ENCODE measurements at places on chromosomes 16 and 17. TPM values are rescaled to one million over a fixed set of nuclear protein-coding genes. Genes with fewer than 3 reads are reported as not detected.

Gene STXBP4
- 5.5 TPM for total RNA-seq

Gene MT1E
- 0.69 TPM for total RNA-seq

Gene CSH2
- not detected for total RNA-seq

Gene DNASE1L2
- total RNA-seq: 0.80 TPM

Gene PTX4
- total RNA-seq: not detected

Gene TMEM114
- not detected for total RNA-seq

Gene PLEKHM1
- total RNA-seq: 25.4 TPM

Gene KRT16
- total RNA-seq: 1.3 TPM

Gene YBX2
- 0.52 TPM for total RNA-seq

Gene DVL2
- 31.8 TPM for total RNA-seq

Gene RUNDC3A
- total RNA-seq: 1.3 TPM

Gene PRSS36
- total RNA-seq: 0.59 TPM

Gene GRAPL
- total RNA-seq: not detected

Gene PARD6A
- 2.4 TPM for total RNA-seq

Measured in A549 treated with GW870086 at 1 μM for 4 hours (cell line).